T47D (cell line): ENCODE measurements at places on chromosomes 4 and X.

GRCh38 chr4:11881947-11882346 lies 453.3 kb upstream of the HS3ST1 start:
- no peak for DNase-seq

DNA sequence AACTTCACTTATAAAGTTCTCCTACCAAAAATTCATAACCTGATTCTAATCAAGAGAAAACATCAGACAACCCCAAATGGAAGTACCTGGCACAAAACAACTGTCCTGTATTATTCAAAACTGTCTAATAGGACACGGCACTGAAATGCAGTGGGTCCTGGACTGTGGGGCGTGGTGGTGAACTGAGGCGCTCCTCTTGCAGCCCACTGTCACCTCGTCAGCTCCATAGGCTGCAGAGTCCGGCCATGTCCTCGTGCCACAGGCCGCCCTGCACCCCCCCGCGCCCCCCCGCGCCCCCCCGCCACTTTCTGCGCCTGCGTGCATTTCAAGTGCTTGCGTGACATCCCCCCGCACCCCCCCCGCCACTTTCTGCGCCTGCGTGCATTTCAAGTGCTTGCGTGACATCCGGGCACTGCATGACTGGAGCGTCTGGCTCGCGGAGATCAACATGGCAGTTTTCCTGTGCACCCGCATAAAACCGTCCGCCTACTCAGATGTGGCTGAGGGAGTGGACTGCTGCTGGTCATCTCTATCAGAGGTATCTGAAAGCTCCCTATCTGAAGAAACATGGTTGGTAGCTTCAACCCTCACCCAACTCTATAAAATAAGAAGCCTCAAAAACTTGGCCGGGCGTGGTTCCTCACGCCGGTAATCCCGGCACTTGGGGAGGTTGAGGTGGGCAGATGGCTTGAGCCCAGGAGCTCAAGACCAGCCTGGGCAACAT lies 28.8 kb downstream of the ATXN3L start:
- DNase-seq = no peak

GRCh38 chr4:89468602-89469001 lies 161.0 kb upstream of the GPRIN3 start:
- DNase-seq = no peak

GRCh38 chrX:16436348-16437188 lies 213.4 kb upstream of the S100G start:
- no peak for DNase-seq

GRCh38 chr4:112145790-112146501 lies 692 bp downstream of the FAM241A start:
- peak; percentile 66 for DNase-seq

DNA sequence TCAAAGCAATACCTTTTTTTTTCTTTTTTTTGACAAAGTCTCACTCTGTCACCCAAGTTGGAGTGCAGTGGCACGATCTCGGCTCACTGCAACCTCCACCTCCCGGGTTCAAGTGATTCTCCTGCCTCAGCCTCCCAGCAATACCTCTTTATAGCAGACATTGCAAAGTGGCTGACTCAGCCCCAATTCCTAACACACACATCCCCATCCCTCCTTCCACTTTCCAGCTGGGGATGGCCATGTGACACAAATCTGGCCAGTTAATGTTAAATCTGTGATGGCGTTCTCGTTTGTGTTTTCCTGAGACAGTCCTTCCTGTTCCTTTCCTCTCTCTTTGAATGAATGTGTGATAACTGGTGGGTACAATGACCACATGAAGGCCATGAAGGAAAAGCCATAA lies 276.2 kb upstream of the KLF3 start:
- no peak for DNase-seq

GRCh38 chr4:8209181-8209874 lies 10.2 kb downstream of the SH3TC1 start:
- DNase-seq = no peak

DNA sequence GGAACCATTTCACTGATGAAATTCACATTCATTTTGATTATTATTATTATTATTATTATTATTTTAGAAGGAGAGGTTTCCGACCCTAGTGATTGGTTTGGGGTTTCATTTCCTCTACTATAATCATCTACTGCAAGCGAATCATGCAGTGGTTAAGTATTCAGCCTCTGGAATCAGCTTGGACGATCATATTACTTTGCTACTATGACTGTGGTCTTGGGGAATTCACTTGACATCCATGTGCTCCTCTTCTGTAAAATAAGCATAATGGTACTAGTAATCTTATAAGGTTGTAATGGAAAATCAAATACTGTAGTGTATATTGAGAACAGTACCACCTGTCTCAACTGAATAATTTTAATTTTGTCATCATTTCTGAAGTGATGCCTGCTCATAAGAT lies 132.1 kb upstream of the SLC4A4 start:
- no peak for DNase-seq

DNA sequence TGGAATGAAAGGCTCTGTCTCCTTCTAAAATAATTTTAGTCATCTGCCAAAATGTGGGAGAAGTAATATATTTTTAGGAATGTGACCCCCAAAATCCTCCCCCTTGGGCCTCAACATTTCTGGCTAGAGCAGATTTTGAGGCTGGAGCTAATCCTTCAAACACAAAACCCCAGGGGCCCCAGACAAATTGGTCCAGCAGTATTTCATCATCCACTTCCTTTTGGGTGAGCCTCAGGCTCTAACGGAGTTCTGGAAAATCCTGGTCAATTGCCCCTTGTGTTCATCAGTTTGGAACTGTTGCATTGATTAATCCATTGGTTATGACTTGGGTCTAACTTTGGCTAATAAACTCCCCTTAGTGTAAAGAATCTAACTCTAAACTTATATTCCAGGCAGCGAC lies 67.4 kb upstream of the PCDH19 start:
- no peak for DNase-seq

DNA sequence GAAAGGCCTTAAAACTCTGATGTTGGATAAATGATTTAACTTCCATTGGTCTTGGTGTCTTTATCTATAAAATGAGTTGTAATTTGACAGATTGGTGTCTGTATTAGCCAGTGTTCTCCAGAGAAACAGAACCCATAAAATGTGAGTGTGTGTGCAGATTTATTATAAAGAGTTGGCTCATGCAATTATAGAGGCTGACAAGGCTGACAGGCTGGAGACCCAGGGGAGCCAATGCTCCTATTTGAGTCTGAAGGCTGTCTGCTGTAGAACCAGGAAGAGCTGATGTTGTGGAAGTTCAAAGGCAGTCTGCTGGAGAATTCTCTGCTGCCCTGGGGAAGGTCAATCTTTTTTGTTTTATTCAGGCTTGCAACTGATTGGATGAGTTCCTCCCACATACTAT lies 131.7 kb downstream of the SLC4A4 start:
- no peak for DNase-seq

GRCh38 chrX:112820364-112821268 lies 20.0 kb downstream of the AMOT start:
- DNase-seq = no peak

DNA sequence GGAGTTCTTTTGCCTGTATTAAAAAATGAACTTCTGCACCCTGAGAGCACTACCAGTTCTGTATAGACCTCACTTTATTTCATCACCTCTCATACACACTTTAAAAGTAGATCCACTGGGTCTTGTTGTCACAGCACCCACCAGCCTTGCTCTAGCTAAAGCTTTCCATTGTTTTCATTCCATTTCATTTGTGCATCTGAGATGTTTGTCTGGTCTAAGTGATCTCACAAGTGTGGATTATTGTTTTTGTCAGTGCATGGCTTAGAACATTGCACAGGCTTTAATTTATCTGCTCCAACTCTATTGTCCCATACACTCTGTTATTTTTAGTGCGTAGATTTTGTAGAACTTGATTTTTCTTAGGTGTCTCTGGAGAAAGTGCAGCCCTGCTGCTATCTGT lies 1157.5 kb upstream of the PABPC4L start:
- no peak for DNase-seq

GRCh38 chr4:40530961-40531635 lies 98.6 kb downstream of the RBM47 start:
- no peak for DNase-seq

DNA sequence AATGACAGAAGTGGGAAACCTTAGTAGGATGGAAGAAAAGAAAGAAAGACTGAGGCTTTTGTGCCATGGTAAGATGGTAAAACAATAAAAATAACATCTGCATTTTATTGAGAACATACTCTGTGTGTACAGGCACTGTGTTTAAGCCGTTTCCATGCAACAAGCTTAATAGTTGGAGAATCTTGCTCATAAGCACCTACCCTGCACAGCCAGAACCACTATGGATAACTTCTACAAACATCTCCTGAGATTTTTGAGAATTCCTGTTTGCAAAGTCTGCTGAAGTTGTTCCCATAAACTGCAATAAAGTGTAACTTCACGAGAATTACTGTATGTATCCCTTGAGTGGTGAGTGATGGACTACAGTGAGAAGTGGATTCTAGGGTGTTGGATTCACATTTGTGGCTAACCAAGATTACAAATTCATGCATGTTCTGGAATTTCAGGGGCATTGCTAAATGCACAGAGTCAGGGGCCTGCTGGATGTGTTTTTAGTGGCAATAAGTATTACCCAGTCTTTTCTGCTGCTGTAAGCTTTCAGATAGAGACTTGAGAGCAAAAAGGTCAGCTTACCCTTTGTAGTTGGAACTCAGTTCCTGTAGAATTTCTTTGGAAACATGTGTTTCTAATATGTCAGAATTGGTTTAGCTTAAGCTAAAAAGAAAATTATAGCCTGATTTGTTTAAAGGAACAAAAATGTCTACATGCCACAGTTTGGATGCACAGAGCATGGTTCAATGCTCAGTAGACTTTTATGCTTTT lies 132.5 kb downstream of the AFF1 start:
- DNase-seq = no peak

DNA sequence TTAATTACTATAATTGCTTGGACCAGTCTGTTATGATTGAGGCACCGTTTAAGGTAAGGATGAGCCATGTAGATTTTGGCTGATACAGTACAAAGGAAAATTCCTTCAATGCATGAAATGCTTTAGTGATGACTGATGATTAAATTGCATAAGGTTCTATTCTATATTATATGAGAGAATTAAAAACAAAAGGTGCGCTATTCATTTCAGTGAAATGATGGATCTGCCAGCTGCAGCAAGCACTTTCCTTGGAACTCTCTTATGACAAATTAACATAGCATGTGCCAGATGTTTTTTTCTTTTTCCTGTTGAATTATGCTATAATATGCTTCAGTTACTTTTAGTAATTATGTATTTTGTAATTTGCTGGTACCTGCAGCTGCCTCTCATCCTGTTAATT lies 98.5 kb downstream of the JADE1 start:
- no peak for DNase-seq

GRCh38 chrX:102765809-102766208 lies 45.3 kb downstream of the GPRASP3 start:
- DNase-seq = no peak

DNA sequence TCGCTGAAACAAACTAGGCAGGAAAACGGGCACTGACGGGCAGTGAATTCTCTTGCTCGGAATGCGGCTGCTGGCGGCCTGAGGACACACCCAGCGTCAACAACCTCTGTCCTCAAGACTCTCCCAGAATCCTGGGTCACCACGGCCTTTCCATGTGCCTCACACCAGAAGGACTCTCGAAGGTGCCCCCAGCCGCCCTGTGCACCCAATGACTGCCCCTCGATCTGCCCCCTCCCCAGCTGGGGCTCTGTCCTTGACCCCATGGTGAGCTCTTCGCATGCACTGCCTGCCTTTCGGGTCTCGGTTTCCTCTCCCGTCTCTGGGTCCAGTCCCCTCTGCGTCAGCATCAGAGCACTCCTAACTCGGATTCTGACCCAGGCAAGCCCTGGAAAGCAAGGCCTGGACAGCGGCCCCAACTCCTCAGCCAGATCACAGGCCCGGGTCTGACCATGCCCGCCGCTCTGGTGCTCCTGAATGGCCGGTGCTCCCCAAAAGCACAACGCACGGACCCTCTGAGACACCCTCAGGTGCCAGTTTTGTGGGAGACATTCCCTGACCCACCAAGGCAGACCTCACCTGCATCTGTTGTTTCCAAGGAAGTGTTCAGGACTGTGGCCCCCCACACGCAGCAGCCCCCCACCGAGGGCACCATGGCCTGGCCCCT lies 56.0 kb downstream of the ACOX3 start:
- DNase-seq = no peak

GRCh38 chr4:42436928-42437565 lies 39.8 kb downstream of the SHISA3 start:
- no peak for DNase-seq

DNA sequence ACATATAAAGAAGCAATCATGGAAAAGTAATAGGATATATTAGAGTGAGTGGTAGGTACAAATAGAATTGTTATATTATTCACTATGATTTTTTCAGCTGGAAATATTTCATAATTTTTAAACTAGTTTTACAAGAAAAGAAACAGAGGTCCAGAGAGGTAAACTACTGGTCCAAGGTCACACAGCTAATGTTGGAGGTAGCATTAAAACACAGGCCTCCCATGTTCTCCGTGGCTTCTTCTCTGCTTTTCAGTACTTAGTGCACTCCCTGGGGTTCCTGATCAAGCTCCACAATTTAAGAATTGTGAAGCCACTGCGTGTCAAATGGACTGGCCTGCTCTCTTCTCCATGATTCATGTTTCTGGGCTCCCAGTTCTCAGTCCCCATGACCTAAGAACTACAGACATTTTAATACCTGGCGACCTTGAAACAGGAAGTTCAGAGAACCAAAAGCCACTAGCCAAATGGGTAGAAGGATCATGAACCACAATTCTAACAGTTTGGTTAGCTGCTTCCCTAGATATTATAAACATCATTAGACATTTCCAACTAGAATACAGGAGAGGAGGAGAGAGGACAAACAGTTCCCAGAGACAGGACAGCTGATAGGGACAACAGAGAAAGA lies 172.0 kb upstream of the KLF3 start:
- DNase-seq = no peak

DNA sequence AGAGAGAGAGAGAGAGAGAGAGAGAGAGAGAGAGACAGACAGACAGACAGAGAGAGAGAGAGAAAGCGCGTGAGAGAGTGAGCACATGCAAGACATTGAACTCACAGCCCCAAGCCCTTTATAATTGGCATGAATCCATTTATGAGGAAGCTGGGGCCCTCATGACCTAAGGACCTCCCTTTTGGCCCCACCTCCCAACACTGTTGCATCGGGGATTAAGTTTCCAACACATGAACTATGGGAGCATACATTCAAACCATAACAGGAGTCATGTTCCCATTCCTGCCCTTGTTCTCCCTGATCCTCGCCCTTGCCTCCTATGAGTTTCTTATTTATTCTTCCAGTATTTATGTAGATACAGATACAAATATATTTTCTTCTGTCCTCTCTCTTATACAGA lies 269.8 kb upstream of the ARX start:
- DNase-seq = no peak

- no peak for DNase-seq
Observed at GRCh38 chr4:15690020-15690809, 8.6 kb downstream of the FAM200B start.

DNA sequence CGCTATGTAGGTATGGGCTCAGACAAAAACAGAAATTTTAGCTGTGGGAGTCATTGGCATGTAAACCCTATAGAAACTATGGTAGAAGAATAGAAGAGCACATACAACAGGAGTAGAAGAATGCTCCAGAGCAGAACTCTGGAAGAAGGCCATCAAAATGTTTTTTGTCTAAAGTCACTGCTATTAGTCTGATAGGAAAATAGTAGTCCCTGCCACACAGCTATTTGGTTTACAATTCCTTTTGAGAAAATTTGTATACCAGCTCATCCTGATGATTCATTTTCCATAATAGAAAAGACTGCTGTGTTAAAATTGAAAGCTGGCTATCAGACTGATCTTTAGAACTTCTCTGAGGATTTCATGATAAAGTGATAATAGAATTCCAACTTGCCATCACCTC lies 32.8 kb upstream of the ADAD1 start:
- DNase-seq = no peak
